Stimulated activated CD8-positive, alpha-beta memory T cell treated with anti-CD3 and anti-CD28 coated beads, Interleukin-7, amount 100 ng/mL, for 1 hour (primary cell): ENCODE measurements at places on chromosomes 2 and 18.

DNA sequence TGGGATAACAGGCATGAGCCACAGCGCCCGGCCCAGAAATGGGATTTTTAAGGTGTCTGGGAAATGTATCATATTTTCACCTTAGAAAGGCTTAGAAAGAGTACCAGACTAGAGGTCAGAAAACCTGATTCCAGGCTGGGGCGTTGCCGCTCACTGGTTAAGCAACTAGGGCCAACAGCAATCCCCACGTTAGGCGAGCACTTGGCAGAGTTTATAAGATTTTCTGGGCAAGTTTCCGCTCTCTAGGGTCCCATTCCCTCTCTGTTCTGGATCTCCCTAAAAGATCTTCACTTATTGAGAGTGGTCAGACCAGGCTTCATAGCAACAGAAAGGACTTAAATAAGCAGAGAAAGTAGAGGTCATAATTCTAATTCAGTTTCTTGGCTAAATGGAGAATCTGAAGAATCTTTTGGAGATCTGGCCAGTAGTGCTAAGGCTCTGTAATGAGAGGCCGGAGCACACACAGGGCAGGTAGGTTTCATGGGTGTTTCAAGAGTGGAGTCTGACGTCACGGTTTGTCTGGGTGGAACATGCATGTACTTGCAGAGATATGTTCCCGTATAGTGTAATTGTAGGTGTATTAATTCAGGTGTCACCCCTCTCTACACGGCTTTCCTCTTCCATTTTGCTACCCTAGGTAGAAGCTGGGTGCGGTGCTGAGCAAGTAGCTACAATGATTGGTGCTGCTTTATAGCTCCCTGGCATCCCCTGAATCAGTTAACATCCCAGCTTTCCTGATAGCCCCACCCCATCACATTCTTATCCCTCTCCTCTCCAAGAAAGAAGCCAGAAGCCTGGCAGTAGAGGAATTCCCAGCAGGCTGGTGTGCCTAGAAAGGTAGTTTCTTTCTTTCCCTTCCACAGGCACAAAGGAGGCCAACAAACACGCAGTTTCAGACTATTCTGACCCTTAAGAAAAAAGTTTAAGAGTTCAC is 4.4 kb upstream of the SMAD7 start:
- no peak for DNase-seq

DNA sequence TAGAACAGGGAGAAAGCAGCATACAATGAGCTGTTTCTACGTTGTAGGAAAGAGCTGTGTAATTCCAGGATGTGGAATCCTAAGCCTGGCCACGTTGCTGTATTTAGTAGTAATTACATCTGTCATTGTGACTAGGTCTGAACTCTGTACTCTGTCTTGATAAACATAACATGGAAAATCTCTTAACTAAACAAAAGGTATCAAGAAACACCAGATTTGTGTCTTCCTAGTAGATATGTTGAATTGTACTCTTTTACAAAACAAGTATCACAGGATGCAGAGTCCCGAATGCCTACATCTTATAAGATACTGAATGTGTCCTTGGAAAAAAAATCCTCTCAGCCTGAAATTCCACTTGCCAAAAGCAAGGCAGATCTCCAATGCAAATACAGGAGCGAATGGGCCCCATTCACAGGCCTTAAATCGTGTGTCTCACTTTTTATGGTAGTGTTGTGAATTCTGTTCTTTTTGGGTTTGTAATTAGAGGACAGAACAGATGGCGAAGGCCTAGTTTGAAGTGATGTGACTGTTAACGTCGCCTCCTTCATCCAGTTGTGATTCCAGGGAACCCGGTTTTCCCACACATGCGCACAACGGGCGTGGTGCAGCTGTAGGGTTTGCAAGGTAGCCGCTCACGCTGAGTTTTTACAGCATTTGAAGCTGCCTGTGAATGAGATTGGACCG is 246.5 kb downstream of the GBX2 start:
- DNase-seq, result no peak

DNA sequence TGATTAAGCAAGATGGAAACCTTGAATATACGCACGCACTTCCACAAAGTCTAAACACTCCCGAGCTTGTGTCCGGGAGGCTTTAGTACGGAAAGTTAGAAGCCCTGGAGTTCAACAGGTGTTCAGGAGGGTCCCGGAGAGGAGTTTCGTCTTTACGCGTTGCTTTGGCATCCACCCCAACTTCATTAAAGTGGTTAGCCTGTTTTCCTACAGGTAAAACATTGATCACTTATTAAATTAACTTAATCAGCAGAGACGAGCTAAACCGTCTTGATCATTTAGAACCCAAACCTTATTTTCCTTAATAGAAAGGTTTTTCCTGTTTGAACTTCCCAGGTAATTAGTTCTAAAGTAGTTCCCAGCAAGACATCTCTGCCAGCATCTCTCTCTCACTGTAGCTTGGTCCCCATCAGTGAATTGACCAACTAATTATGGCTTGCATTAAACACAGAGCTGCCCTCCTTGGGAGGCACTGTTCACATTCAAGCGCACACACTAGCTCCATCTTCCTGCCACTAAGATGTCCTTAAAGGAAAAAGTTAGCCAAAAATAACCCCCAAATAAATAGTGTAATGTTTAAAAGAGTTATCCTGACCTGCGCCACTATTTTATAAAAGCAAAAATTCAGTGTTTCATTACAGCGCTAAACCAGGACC is 1.4 kb downstream of the NPAS2 start:
- DNase-seq, result no peak

DNA sequence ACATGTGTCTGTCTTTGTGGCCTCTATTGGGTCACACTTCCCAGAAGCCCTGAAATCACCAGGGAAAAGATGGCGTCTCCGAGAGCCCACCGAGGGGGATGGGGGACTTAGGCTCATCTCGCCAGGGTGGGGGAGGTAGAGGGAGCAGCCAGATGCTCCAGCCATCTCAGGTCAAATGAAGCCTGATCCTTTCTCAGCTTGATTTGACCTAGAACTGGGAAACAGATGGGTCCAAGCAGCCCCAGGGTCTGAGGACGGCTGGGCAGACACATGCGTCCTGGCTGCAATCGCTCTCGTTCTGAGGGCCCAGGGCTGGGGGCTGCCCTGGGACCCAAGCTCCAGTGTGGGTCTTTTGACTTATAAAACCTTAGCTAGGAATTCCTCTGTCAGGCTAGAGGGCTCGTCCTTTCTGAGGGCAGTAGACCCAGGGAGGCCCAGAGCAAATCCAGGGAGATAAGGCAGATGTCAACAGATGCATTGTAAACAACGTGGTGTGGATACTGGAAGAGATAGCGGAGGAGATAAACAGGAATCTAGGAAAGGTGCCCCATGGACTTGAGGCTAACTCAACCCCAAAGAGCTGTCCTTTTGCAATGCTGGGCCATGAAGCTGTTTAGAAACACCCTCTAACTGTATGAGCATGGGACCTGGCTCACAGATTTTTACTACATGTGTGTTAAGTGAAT is 127.7 kb downstream of the MYCN start:
- DNase-seq, result no peak

GRCh38 chr2:3041246-3041645 is 336.4 kb downstream of the EIPR1 start:
- no peak for DNase-seq

GRCh38 chr2:74406035-74406434 is 15.4 kb downstream of the C2orf81 start:
- no peak for DNase-seq
